ENCODE measurements at places on chromosomes 7 and 10.

DNA sequence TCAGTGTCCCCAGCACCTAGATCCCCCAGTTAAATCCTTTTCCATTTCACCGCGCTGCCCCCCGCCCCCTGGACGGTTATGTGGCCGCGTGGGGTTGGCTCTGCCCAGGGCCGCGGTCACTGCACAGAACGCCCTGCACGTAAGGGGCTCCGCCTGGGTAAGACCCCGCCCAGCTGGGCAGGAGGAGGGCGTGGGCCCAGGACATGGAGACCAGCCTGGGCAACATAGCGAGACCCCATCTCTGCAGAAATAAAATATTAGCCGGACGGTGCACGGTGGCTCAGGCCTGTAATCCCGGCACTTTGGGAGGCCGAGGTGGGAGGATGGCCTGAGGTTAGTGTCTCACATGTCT lies 650 bp upstream of the ZFAND2A start:
- DNase-seq = no peak

- DNase-seq = no peak
Measured at GRCh38 chr7:29421010-29421956, 142.4 kb upstream of the PRR15 start.

- no peak for DNase-seq
Measured at GRCh38 chr7:82530361-82530760, 86.8 kb upstream of the CACNA2D1 start.

GRCh38 chr7:17506095-17506494 lies 207.6 kb downstream of the AHR start:
- DNase-seq = peak; percentile 23

GRCh38 chr10:127129104-127129503 lies 67.3 kb downstream of the INSYN2A start:
- DNase-seq = no peak

DNA sequence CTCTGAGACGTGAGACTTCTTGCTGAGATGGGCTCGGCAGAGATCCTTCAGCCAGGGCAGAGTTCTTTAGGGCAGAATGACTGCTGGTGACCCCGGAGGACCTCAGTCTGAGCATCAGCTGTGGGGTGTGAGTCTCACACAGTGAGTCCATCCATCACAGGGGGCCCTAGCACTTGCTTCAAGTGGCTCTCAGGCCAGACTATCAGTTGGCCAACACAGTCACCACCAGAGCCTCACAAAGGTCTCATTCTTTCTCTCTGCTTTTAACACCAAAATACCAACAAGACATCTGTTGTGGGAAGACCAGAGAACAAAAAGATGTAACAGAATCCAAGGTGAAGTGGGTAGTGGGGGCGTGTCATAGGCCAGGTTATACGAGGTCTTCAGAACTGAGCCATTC lies 345.6 kb upstream of the NRP1 start:
- no peak for DNase-seq

- no peak for DNase-seq
Measured at GRCh38 chr7:47571331-47572093, 10.4 kb downstream of the TNS3 start.

DNA sequence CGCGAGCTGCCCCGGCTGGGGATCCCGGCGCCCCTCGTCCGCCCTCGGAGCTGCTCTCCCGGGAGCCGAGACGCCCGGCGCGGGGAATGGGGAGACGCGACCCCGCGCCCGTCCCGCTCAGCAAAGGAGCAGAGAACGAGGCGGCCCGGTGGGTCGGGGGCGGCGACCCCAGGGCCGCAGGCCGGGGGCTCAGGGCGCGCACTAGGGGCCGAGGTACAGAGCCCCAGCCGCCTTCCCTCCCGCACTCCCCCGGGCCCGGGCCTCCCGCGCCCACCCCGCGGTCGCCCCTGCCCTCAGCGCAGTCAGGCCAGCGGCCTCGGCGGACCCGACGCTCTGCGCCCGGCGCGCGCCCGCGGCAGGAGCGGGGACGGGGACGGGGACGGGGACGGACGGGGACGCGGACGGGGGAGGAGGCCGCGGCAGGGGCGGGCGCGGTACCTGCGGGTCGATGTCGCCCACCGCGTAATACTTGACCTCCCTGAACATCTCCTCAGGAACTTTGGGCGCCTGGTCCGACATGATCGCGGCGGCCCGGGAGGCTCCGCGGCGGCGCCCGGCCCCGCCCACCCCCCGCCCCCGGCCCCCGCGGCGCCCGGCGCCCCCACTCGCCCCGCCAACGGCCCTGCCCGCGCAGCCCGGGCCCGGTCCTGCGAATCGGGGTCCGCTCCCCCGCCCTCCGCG lies 373 bp downstream of the PAXIP1 start:
- peak; percentile 61 for DNase-seq

DNA sequence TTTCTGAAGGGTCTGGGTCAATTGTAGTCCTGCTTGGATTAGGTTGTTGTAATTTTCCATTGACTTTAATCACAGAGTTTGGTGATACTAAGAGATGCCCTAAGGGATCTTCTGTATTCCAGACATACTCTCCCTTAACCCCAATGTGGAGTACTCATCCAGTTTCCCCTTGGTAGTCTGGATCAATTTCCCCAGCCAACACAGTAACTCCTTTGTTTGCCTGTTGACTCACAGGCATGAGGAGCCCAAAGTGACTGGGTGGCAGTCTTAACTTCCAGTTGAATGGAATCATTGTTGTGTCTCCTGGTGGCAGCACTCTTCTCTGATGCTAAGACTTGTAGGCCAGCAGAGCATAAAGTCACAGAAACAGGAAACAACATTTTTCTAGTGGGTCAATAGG lies 41.5 kb upstream of the PIK3CG start:
- DNase-seq = no peak

DNA sequence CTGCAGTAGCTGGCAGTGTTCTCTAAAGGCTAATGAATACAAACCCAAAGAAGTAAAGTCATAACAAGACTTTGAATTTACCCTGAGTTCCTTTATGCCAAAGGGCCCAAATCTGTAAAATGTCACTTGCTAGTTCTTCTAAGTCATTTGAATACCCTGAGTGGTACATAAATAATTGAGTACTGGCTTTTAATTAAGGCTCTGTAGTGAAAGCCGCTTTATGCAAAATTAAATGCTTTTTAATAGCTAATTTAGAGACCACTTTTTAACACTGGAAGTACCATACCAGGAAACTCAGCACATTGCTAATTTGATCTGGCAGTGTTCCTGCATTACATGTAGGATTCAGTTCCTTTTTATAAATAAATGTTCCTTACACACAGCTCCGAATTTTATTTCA lies 24.0 kb upstream of the TSPAN13 start:
- DNase-seq = no peak

DNA sequence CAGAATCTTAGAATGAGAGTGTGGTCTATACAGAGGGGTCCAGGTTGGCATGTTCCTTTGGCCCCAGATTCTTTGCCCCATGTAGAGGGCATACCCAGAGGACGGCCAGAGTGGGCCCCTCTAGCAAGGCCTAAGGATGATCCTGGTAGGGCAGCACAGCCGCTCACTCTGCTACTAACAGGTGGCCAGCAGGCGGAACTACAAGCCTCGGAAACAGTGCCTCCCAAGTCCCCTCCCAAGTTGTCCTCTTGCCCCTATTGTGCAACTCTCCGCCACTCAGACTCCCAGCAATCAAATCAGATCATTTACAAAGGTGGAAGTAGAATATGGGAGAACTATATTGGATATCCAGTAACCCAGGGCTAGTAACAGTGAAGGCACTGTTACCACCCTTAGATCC lies 107.4 kb downstream of the STRA8 start:
- no peak for DNase-seq

- DNase-seq = no peak
Measured at GRCh38 chr7:124930655-124931597, 1.3 kb upstream of the POT1 start.

GRCh38 chr10:15124908-15125307 lies 27.8 kb downstream of the RPP38 start:
- no peak for DNase-seq

- no peak for DNase-seq
Measured at GRCh38 chr10:46543466-46544377, 12.7 kb downstream of the GPRIN2 start.

DNA sequence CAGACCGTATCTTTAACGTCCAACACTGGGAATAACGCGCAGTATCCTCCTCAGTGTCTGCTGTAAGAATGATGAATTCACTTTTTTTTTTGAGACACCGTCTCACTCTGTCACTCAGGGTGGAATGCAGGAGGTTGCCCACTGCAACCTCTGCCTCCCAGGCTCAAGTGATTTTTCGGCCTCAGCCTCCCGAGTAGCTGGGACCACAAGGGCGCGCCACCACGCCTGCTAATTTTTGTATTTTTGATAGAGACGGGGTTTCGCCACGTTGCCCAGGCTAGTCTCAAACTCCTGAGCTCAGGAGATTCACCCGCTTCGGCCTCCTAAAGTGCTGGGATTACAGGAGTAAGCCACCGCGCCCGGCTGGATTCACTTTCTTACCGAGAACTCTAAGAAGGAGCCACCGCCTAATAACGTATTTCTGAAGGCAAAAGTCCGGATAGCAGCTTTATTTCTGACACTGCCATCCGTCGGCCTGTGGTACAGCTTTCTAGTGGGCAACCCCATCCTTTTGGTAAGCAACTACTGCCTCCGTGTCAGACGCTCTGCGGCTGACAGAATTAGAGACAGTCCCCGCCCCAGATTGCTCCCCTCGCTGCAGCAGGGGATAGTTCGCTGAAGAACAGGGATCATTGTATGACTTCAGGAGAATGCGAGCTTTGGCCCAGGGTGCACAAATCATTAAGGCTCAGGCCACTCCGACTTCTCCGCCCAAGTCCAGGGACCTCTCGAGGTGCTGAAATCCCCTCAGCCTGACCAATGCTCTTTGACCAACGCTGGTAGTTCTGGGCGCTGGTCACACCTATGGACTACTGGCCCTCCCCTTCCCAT lies 662 bp downstream of the POLR3A start:
- no peak for DNase-seq

GRCh38 chr10:53997953-53998352 lies 803.1 kb downstream of the PCDH15 start:
- no peak for DNase-seq

- no peak for DNase-seq
Measured at GRCh38 chr7:134685250-134685649, 38.6 kb downstream of the BPGM start.

DNA sequence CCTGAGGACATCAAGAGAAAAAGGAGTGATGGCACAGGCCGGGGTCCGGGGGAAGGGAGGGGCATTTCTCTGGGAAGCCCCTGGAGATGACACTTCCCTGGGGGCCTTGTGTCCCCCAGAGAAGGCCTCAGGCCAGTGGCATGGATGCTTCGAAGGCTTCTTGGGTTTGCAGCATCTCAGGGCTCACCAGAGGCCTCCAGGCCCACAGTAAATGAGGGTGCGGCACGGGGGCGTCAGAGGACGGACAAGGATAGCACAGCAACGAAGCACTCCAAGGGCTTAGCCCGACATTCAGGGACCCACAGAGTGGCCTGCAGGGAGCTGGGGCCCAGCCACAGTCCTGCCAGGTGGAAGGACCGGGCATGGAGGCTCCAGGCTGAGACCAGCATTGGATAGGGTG lies 71.6 kb downstream of the ADARB2 start:
- no peak for DNase-seq

DNA sequence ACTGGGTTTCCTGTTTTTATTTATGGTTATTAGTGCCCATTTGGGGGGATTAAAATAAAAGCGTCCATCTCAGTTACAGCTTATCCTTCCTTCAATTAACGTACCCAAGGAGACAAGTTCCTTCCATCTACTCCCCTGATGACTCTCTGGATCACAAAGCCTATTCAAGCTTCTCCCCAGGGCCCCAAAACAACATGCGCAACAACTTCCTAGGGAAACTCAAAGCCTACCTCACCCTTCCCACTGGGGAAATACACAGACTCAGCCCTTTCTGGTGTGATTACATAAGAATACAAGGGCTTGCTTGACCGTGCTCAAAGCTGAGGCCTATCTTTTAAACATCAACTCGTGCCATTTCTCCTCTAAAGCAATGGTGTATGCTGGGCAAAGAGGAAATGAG lies 112.4 kb downstream of the CDK6 start:
- DNase-seq = no peak

DNA sequence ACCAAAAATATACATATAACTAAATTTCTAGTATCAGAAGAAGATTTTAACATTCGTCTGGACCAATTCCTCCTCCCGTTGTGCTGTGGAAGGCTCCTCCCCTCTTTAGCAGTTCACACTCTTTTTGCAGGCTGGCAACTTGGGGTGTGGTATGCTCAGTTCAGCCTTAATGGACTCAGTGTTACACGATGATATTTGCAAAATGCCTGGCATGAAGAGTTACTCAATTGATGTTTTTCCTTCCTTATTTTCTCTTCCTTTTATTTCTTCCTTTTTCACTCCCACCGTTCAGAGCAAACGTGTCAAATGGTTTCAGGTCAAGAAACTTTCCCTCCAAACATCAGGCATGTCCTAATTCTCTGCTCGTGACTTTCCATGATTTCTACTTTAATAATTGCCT lies 248.3 kb downstream of the PHF14 start:
- no peak for DNase-seq

GRCh38 chr7:35630024-35630972 lies 64.6 kb downstream of the HERPUD2 start:
- no peak for DNase-seq

GRCh38 chr10:132520177-132520811 lies 17.3 kb upstream of the INPP5A start:
- DNase-seq = no peak

GRCh38 chr7:72437061-72437585 lies 25.0 kb upstream of the CALN1 start:
- no peak for DNase-seq

DNA sequence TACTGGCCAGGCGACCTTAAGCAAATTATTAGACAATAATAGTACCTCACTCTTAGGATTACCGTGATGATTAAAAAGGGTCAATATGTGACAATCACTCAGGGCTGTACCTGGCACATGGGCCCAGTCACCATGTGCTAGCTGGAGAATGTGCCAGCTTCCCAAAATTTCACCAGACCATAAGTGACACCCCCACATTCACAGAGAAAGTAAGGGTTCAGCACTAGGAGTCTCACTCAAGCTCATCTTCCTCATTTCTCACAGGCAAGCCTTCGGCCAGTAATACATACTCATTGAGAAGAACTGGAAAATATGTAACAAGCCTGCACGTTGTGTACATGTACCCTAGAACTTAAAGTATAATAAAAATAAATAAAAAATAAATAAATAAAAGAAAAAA lies 22.4 kb upstream of the C10orf71 start:
- no peak for DNase-seq

DNA sequence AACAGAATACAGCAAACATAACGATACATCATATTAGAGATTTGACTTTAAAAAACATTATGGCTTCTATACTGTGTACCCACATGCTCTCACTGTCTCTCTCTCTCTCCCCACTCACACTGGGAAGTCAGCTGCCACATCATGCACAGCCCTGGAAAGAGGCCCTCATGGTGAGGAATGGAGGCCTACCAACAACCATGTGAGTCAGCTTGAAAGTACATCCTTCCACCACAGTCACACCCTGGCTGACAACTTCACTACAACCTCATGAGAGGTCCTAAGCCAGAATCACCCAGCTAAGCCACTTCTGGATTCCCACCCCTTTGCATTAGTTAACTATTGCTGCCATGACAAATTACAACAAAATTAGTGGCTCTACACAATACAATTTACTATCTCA lies 23.3 kb upstream of the GPR22 start:
- no peak for DNase-seq

- DNase-seq = peak; percentile 89
Measured at GRCh38 chr7:4753598-4754432, 21.6 kb upstream of the AP5Z1 start.

GRCh38 chr7:80636709-80637108 lies 1.7 kb upstream of the CD36 start:
- no peak for DNase-seq

GRCh38 chr7:25985196-25985595 lies 166.8 kb upstream of the NFE2L3 start:
- no peak for DNase-seq

Measured in GM10248 (cell line).